ELR (cell line): ENCODE measurements at places on chromosomes 4 and X.
A peak's percentile ranks its signal among the peaks of the same experiment; 100 is the strongest.

- DNase-seq = no peak
Measured at GRCh38 chr4:6189511-6189910, 10.8 kb downstream of the JAKMIP1 start.

GRCh38 chrX:1248331-1249061 is 20.1 kb upstream of the CSF2RA start:
- peak; percentile 2 for DNase-seq

DNA sequence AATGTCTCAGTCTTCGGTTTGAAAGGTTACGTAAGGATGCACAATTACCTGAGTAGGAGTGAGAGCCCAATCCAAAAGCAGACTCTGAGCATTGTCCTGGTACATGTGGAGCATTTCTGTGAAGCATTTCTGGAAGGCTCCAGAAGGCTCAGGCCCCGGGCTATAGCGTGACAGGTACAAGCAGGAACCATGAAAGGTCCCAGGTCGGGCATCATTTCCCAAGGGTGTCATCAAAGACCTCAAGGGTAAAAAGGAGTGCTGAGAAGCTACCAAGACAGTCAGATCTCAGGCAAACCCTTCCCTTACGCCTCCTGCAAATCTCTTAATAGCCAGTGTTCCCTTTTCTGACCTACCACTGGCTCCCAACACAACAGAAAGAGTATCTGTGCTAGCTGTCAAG is 30.8 kb downstream of the GPC4 start:
- DNase-seq = no peak

GRCh38 chr4:152118819-152119553 is 358.2 kb upstream of the GATB start:
- no peak for DNase-seq

DNA sequence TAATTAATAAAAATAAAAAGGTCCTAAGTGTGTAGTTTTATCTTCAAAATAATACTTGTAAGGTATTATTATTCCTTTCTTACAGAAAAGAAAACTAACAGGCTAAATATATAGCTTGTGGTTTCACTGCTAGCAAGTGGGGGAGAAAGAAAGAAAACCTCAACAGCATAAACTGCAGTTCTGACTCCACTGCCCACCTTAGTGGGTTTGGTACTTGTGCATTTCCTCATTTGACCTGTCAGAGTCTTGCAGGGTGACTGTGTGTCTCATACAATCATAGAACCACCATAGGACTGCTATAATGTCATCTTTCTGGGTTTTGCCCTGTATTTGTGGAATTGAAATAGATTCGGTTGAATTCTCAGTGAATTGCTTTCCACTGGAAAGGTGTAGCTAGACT is 94.7 kb upstream of the PUDP start:
- DNase-seq = no peak

DNA sequence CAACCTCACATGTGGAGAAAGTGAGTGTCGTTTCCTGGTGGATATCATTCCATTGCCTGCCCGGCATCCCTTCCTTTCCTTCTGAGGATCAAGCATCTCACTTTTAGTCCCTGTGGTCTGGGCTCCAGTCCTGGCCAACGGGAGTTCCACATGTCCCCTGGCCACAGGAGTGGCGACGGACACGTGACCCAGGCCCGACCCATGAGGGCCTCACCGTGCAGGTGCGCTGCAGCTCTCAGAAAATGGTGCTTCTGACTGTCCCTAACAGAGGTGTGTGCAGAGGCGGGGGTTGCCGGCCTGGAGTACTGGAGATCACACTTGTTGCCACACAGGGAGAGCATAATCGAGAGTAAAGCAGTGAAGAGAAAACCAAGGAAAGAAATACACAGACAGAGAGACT is 476.9 kb upstream of the FRG1 start:
- DNase-seq = no peak

DNA sequence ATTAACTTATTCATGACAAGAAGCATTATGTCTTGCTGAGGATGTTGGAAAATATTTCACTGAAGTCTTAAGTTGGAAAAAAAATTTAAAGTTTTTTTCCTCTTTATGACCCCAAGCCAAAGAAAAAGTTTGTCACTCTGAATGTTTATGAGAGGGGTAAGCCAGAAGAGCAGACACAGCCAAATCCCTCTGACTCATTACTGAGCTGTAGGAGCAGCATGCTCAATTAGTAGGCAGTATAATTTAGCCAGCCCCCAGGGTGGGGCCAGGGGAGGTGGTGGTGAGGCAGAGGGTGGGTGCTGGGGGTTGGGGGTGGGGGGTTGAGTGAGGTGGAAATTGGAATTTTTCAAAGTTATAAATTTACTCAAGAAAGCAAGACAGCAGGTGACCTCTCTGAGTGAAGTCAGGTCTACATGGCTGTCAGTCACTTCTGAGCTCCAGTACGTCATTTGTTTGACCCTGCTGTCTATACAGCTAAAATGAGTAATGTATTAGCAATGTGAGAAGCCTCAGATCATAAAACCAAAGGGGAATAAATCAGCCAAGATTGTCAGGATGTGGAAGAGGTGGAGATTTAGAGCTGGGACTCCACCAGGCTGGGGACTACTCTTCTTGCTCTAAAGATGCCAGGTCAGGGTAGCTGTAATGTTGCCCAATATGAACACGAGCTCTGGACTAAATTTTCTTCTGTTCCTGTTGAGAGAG is 98.8 kb upstream of the NDP start:
- peak; percentile 82 for DNase-seq

GRCh38 chr4:112771-113170 is 11.5 kb upstream of the ZNF718 start:
- DNase-seq = no peak

GRCh38 chr4:138999666-139000065 is 15.9 kb upstream of the NOCT start:
- DNase-seq = no peak

DNA sequence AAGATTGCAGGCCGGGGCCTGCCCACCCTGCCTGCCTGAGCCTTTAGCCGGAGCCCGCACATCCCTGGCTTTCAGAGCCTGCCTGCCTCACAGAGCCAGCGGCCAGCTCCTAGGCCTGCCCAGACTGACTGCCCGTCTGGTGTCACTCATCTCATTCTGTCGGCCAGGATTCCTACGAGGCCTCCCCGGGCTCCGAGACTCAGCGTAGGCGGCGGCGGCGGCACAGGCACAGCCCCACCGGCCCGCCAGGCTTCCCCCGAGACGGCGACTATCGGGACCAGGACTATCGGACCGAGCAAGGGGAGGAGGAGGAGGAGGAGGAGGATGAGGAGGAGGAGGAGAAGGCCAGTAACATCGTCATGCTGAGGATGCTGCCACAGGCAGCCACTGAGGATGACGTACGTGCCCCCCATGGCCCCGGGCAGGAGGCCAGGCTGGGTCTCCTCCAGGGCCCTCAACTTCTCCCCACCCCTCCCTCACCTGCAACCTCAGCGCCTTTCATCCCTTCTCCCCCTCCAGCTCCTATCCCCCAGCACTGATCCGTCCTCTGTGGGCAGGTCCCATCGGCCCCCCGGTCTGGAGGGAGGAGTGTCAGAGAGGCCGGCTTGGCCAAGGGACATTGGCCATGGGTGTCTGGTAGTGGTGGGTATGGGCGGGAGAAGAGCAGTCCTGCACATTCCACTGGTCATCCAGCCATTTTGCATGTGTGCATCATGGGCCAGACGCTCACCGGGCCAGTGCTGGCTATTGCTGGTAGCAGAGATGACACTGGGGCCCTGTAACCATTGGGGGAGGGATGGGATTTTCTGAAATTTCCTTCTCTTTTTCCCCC is 22.6 kb upstream of the UBA1 start:
- no peak for DNase-seq

GRCh38 chr4:87734084-87734483 is 65.3 kb upstream of the IBSP start:
- DNase-seq = no peak

DNA sequence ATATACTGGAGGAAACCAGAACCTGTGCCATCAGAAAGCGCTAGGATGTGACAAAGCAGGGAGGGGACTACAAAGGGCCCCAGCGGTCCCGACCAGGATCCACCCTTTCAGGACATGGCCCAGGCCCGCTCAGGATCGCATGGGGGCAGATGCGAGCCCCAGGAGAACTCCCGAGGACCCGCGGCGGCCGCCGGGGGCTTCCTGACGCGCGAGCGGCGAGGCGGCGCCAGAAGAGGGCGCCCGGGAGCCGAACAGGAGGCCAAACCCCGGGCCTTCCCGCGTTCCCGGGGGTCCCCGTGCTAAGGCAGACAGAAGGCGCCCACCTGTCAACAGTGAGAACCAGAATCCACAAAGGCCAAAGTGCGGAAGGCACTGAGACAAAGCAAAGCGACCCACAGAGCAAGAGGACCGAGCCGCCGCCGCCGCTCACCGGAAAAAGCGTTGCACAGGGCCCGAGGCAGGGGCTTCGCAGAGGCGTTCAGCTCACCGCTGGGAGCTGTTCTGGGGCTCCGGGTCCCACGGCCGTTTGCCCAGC is 7.3 kb upstream of the OPN1LW start:
- peak; percentile 66 for DNase-seq

- DNase-seq = no peak
Measured at GRCh38 chrX:123210252-123210651, 26.2 kb downstream of the GRIA3 start.

- DNase-seq = no peak
Measured at GRCh38 chrX:19863212-19863856, 24.1 kb downstream of the SH3KBP1 start.

GRCh38 chr4:126004941-126005340 is 690.2 kb downstream of the FAT4 start:
- peak; percentile 67 for DNase-seq

- no peak for DNase-seq
Measured at GRCh38 chrX:480861-481417, 94.2 kb upstream of the PPP2R3B start.

- DNase-seq = no peak
Measured at GRCh38 chr4:52231526-52231925, 180.4 kb downstream of the SPATA18 start.
